ENCODE measurements at places on chromosomes 13 and 19. TPM values are rescaled to one million over a fixed set of nuclear protein-coding genes. Genes with fewer than 3 reads are reported as not detected.

DNA sequence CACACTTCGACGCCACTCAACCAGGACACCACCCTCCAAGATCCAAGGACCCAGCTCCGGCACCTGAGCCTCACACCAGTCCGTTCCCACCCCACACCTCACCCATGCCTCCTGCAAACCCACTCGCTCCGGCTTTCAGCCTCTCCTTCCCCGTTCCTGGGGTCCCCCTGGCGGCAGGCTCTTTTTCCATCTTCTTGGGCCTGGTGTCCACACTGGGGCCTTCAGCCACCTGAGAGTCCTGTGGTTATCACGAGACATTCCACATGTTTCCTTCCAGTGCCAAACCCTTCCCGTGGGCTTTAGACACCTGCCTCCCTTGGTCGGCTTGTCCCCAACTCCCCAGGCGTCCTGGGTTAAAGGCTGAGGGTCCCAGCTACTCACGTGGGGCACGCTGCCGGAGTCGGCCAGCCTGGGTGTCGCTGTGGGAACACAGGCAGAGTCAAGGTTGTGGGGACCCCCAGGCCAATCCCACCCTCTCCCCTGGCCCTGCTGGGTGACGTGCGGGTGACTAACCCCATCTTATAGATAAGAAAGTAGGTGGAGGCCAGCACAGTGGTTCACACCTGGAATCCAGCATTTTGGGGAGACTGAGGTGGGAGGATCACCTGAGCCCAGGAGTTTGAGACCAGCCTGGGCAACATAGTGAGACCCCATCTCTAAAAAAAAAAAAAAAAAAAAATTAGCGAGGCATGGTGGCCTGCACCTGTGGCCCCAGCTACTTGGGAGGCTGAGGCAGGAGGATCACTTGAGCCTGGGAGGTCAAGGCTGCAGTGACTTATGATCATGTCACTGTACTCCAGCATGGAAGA, 1.9 kb downstream of the JSRP1 start:
- DNase-seq, result no peak

DNA sequence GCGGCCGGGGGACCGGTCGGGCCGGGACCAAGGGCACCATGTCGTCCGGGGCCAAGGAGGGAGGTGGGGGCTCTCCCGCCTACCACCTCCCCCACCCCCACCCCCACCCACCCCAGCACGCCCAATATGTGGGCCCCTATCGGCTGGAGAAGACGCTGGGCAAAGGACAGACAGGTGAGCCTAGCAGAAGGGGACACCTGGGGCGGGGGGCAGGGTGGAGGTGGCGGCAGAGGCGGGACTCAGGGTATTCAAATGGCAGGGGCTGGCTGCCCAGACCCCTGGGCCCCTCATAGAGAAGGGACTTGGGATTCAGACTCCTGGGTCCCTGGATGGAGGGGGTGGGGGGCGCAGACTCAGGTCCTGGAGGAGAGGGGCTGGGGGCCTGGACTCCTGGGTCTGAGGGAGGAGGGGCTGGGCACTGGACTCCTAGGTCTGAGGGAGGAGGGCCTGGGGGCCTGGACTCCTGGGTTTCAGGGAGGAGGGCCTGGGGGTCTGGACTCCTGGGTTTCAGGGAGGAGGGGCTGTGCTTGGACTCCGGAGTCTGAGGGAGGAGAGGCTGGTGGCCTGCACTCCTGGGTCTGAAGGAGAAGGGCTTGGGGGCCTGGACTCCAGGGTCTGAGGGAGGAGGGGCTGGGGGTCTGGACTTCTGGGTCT, 735 bp downstream of the BRSK1 start:
- DNase-seq, result no peak

The VSTM2B gene
- total RNA-seq, result not detected

The MICOS13 gene
- 27.9 TPM for total RNA-seq

DNA sequence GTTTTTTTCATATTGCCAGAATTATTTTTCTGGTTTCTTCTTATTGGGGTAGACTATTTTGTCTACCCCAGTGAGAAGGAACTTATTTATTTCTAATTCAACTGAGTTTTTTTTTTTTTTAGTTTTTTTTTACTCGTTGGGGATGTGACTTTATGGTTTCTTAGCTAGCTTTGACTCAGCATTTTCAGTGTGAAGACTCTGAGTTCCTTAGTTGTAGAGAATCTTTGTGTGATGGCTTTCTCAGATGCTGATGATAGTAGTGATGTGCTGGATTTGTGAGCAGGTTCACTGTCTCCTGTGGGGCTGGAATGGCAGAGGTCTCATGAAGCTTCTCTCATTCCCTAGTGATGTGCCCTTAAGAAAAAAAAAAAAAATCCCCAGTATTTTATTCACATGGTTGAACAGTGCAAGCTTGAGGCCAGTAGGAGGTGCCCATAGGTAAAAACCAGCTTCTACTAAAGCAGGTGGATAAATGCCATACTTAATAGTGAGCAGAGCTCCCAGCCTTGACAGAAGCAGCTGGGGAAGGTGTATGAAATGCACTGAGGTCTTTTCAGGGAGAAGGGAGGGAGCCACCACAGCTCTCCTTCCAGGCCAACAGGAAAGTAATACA, 106.2 kb upstream of the KLF5 start:
- DNase-seq, result no peak

The LGALS4 gene
- 1.7 TPM for total RNA-seq

The IFNL3 gene
- not detected for total RNA-seq

DNA sequence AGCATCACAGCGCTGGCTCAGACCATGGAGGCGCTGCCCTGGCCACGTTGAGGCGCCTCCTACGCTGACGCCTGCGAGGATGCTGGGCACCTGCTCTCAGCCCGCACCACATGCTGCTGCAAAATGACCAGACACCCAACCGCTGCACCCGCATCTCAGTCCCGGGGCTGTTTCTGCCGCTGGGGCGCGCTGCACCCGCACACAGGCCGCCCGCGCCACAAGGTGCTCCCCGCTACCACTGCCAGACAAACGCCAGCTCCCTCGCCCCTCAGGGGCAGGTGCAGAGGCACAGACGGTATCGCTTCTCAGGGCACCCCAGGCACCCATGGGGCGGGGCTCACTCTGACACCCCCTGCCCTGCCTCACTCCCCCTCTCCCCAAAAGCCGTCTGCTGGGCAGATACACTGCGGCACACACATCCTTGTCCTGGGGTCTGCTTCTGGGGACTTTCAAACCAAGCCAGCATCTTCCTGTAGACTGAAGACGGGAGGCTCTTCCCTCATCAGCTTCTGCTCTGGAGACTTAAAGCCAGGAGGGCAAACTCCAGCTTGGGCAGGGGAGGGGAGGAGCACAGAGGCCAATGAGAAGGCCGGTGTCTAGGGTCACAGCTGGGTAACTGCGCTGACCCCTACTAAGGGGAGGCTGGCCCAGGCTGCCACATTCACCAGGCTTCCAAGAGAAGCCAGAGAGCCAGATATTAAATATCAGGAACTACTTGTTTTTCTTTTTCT, 16.3 kb downstream of the CHERP start:
- no peak for DNase-seq

DNA sequence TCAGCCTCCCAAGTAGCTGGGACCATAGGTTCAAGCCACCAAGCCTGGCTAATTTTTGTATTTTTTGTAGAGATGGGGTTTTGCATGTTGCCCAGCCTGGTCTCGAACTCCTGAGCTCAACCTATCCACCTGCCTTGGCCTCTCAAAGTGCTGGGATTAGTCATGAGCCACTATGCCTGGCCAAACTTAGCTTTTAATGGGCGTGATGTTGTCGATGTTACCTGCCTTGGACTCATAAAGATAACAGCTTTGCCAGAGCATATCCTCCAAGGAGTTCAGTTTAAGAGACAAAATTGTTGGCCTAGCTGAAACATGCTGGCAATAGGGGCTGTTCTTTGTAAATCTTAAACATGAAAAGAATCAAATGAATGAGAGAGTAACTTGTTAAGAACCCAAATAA, 13.1 kb downstream of the POLR1D start:
- DNase-seq, result no peak

DNA sequence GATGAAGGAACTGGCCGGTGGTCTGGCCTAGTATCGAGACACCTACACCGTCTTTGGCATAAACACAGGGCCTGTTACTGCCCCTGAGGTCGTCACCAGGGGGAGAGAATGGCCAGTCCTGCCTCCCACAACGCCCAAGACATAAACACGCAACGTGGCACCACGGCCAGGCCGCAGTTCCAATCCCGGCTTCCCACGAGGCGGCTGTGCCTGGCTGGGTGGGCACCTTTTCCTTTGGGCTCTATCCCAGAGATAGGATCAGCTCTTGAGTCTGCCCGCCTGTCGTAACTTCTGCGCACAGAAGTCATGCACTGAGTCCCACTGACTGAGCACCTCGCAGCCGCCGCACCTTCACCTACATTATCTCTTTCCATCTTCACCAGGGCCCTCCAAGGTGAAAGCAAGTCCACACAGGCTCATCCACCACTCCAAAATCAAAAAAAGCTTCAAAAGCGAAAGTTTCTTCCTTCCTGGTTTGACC, 1.1 kb downstream of the MIER2 start:
- DNase-seq, result no peak

The DENND1C gene
- 105 TPM for total RNA-seq

The MAP3K10 gene
- total RNA-seq, result 20.7 TPM

The ABHD8 gene
- total RNA-seq, result 5.0 TPM

DNA sequence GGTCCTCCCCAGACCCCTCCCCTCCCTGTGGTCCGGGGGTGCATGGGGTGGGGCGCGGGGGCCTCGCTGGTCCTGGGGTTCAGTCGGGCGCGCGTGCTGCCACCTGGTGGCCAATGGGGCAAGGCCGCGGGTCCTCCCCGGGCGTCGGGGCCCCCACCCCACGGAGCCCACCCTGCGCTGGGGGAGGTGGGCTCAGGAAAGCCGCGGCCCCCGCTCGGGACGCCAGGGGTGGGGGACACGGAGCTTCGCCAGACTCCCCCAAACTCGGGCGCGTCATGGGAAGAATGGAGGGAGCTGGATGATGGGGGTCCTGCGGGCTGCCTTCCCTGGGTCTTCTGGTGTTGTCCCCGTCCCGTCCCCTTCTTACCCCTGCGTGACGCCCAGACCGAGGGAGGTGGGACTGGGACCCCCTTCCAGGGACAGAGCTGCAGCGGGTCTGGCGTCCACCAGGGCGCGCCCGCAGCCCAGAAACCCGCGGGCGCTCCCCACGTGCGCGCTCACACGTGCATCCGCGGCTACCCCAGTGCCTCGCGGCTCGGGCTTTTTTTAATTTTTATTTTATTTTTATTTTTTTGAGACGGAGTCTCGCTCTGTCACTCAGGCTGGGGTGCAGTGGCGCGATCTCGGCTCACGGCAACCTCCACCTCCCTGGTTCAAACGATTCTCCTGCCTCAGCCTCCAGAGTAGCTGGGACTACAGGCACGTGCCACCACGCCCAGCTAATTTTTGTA, 19.8 kb upstream of the TCF3 start:
- peak; percentile 41 for DNase-seq

The ZNF784 gene
- 11.3 TPM for total RNA-seq

The FFAR2 gene
- 0.55 TPM for total RNA-seq

The MEIOSIN gene
- total RNA-seq, result not detected

- no peak for DNase-seq
Observed at GRCh38 chr19:46116121-46116520, 8.4 kb downstream of the IGFL3 start.

The KCNJ14 gene
- 1.7 TPM for total RNA-seq

The C19orf85 gene
- not detected for total RNA-seq

DNA sequence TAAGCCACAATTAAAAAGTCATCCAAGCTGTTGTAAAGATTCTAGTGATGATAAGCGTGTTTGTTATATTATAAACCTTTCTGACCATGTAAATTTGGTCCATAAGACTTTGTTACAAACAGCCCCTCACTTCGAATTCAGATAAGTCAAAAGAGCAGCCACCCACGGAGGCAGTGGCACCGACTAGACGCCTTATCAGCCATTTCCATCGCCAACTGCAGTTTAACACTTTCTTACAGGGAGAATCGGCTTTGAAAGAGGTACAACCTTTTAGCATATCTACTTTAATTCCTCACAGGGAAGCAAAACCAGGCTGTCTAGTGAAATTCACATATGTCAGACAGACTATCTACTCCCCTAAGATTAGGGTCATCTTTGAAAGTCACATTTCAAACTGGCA, 47.5 kb downstream of the SOX21 start:
- no peak for DNase-seq

DNA sequence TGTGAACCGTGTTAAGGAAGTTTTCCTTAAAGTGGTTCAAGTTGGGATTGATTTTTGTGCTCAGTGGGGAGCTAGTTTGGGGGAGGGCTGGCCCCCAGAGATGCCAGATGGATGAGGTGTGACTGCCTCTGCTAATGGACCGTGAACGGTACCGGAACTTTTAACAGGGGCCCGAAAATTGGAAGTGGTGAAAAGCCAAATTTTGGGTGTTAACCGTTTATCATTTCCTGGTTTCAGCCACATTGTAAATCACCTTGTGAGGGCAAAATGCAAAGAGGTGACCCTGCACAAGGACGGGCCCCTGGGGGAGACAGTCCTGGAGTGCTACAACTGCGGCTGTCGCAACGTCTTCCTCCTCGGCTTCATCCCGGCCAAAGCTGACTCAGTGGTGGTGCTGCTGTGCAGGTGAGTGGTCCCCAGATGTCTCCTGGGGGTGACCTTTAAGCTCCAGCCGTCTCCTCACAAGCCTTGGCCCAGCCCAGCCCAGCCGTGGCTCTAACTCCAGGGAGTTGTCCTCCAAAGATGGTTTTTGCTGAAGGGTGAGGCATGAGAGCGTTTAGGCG, 18.2 kb downstream of the UPF1 start:
- DNase-seq, result no peak

- no peak for DNase-seq
Observed at GRCh38 chr19:610801-611480, 21.3 kb downstream of the HCN2 start.

- no peak for DNase-seq
Observed at GRCh38 chr19:48466561-48467325, 2.4 kb upstream of the CYTH2 start.

DNA sequence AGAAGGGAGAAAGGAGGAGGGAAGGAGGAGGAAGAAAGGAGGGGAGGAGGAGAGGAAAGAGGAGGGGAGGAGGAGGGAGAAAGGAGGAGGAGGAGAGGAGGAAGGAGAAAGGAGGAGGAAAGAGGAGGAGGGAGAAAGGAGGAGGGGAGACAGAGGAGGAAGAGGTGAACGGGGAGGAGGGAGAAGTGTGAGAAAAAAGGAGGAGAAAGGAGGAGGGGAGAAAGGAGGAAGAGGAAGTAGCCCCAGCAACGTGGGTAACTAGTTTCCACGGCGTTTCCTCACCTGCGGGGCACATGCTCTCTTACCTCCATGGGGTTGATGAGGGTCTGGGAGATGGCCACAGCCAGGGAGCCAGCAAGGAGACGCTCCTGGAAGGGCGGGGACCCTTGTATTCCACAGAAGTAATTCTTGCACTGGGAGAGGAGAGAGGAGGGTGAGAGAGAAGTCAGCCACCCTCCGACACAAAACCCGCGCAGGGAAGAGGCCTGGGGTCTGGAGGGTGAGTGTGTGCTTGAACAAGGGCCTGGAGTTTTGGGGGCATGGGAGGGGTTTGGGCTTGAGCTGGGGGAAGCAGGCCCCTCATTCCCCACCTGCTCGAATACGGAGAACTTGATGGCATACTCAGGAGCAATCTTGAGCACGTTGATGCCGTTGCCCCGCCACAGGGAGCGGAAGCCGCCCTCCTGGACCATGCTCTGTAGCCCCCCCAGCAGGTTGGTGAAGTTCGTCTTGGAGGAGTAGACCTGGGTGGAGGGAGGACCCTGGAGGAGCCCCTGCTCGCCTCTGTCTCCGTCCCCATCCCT, 3.9 kb downstream of the SLC25A41 start:
- DNase-seq, result no peak

The UNC13A gene
- total RNA-seq, result not detected

- peak; percentile 77 for DNase-seq
Observed at GRCh38 chr19:17292301-17293074, 10.7 kb downstream of the ABHD8 start.

The NAT14 gene
- total RNA-seq, result 9.1 TPM

The GIPR gene
- total RNA-seq, result 2.3 TPM
